CD4-positive, alpha-beta T cell treated with Interferon gamma for 1 hour (primary cell): ENCODE measurements at places on chromosomes 4 and X.

DNA sequence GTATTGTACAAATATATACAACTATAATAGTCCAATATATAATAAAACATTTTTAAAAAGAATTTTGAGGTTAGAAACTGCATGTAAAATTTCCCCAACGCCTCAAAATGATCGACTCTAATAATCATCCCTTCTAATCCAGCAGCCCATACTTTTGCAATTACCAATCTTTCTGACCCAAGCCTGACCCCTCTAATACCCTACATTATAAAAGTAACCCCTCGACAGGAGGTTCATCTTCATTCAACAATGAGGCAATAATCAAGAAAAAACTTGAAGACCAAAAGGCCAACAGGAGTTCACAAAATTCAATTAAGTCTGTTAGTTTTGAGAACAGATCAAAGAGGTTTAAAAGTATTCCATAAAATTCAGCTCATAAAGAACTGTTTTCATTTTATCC is 393.5 kb downstream of the GPM6A start:
- no peak for DNase-seq

- DNase-seq: no peak
These were observed 499.7 kb upstream of the POU3F4 start for GRCh38 chrX:83008415-83008814.

GRCh38 chr4:24764345-24764744 is 31.0 kb upstream of the SOD3 start:
- no peak for DNase-seq

DNA sequence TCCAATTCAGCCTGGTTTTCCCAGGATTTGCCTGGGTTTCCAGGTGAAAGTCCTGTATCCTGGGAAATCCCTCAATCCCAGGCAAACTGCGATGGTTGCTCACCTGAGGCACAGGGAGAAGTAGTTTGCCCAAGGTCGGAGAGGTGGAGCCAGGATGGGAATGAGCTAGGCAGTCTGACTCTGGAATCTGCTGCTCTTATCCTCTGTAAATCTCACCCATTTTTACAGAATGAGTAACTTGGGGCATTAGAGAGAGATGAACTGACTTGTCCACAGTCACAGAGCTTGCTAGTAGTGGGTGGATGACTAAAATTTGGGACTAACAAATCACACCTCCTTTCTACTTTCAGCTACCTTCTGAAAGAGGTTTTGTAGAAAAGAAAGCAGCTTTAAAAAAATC is 9.8 kb upstream of the ARX start:
- DNase-seq: no peak

GRCh38 chrX:87516717-87517121 is 883 bp upstream of the KLHL4 start:
- DNase-seq: no peak

GRCh38 chr4:124322234-124323065 is 390.1 kb downstream of the ANKRD50 start:
- DNase-seq: no peak
